ENCODE measurements at places on chromosomes 1 and 21. TPM values are rescaled to one million over a fixed set of nuclear protein-coding genes. Genes with fewer than 3 reads are reported as not detected.

TAL1 gene
- 0.19 TPM for total RNA-seq

KRTAP10-8 gene
- not detected for total RNA-seq

SPATA45 gene
- total RNA-seq, result 1.1 TPM

CROCC gene
- 17.2 TPM for total RNA-seq

TMEM61 gene
- total RNA-seq, result not detected

PRR9 gene
- total RNA-seq, result not detected

JAM2 gene
- total RNA-seq, result 2.0 TPM

KPRP gene
- total RNA-seq, result not detected

MAN1A2 gene
- 50.4 TPM for total RNA-seq

OR2M5 gene
- total RNA-seq, result not detected

GADD45A gene
- 33.0 TPM for total RNA-seq
